ENCODE measurements at places on chromosomes 3 and 15.

GRCh38 chr3:37981348-37981664 is 9.3 kb upstream of the VILL start:
- DNase-seq = no peak

- no peak for DNase-seq
Observed at GRCh38 chr15:41010345-41010744, 57.1 kb downstream of the CHAC1 start.

GRCh38 chr3:35641331-35641730 is 2.0 kb downstream of the ARPP21 start:
- no peak for DNase-seq

GRCh38 chr3:131142580-131142979 is 115.9 kb downstream of the NEK11 start:
- DNase-seq = no peak

DNA sequence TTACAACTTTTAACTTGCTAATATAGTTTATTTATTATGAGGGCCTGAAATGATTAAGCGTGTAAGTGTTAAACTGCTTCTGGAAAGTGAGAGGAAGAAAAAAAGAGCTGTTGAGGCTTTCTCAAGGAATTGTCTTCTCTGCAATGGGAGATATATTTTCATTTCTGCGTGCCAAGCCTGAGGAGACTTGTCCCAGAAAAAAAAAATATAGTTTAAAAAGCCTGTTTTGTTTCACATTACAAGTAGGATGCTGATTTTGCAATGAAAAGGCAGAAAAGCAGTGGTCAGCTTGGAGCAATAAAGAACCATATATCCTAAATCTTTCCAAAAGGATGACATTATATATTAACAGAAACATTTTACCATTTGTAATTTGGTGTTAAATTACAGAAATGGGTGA is 115.5 kb downstream of the GMNC start:
- DNase-seq = no peak

- DNase-seq = no peak
Observed at GRCh38 chr15:40992241-40992741, 39.0 kb downstream of the CHAC1 start.

DNA sequence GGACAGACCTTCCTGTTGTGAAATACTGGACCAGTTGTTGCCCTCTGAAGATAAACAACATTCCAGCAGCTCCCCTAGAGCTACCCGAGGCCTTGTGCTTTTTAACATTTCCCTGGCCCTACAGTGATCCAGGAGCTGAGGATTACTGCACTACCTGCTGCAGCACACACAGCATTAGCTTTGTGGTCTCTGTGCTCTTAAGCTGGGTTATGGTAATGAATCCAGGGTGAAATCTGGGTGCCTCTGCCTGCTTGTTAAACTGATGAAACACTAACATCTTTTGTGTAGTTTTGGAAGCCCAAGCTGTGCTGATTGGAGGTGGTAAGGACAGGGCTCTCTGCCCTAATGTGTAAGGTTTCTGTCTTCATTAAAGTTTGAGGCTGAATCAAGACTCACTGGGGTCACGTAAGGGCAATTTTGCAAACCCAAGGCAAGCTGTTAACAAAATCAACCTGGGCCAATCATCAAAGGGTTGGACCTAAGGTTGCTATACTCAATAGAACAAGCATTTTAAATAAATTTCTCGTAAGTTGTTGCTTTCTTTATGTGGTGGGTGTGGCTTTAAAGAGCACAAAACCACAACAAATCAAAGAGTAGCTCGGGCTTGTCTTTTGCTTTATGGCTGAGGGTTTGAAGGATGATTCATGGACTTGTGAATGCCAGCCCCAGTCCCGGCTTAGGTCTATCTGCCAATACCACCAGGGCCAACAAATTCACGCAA is 183.9 kb downstream of the TPRG1 start:
- peak; percentile 15 for DNase-seq

GRCh38 chr3:122767540-122768372 is 25.9 kb downstream of the HSPBAP1 start:
- DNase-seq = no peak

DNA sequence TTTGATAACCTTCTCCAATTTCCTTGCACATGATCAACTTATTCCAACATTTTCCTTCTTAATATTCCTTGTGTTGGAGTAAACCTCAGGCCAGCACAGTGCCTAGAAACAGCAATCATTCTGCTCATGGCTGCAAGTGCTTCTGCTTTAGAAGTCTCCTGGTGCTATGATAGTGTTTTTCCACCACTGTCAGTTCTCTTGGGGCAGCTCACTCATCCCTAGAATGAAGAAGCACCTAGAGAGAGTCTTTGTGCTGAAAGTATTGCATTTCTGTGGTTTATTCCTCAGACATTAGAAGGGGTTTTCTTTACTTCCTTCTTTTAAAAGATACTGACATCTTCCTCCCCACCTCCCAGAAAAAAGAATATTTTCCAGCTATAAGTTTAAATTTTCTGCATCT is 183.5 kb downstream of the RYR3 start:
- DNase-seq = no peak

DNA sequence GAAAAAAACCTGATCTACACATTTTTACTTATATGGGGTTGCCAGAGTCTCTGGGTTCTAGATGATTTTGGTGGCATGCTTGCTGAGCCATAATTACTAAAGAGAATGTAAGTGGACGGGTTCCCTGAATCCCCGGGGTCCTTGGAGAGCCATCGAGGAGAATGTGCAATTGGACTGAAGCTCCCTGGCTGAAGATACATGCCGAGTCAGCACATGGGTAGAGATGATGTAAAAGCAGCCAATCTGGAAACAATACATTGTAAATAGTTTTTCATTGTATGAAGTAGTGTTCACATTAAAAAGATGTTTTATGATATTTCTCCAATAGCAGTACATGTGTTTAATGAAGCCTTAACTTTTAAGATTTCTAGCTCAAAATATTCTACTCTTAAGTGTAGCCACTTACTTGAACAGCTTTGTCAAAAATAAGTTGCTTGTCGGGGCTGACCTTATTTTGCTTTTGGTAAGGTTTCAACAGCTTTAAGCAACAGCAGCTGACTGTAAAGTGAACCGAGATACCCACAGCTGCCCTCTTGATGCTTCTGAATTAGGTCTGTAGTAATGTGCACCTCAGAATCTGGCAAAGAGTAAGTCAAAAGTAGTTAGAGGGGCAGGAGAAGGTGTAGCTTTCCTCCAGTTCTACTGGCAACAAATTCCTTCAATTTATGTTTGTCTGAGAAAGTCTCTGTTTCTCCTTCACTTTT is 205.7 kb downstream of the PLCL2 start:
- no peak for DNase-seq

- DNase-seq = no peak
Observed at GRCh38 chr3:100540791-100541334, 48.4 kb downstream of the TMEM45A start.

DNA sequence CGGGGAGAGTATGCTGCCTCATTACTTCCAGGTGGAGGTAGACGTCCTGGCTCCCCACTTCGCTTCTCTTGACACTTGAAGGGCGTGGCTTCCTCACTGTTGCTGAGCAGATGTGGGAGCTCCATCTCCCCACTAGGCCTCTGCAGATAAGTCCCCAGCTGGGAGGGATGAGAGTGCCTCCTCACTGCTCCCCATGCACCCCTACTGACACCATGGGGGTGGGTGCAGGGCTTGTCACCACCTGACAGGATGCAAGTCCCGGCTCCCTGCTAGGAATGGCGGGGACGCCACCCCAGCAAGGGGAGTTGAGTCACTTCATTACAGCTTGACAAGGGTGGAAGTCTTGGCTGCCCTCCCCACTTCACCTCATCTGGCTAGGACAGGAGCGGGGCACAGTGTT is 36.8 kb upstream of the ATG7 start:
- DNase-seq = no peak

DNA sequence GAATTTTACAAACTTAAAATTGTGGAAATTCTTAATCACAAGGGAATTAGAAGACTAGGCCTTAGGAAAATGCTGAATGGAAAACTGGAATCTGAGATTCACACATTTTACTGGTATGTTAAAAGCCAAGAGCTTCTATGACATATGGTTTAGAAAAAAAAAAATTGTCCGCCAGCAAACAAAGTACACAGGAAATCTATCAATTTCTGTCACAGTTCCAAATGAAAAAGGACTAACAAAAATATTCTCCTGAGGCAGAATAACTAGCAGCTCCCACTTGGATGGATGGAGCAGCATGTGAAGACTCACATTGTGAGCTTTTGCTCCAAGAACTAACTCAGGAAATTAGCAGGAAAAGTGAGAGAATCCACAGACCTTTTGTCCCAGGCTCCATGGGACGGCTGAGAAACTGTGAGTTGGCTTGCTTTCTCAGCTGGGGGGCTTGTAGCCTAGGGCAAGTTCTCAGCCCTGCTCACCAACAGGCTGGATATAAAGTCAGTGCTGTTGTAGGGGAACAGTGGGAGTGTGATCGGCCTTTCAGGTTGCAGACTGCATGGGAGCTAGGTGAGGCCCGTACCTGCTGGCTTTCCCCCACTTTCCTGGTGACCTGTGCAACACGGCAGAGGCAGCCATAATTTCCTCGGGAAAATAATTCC is 731.1 kb upstream of the SGO1 start:
- no peak for DNase-seq

DNA sequence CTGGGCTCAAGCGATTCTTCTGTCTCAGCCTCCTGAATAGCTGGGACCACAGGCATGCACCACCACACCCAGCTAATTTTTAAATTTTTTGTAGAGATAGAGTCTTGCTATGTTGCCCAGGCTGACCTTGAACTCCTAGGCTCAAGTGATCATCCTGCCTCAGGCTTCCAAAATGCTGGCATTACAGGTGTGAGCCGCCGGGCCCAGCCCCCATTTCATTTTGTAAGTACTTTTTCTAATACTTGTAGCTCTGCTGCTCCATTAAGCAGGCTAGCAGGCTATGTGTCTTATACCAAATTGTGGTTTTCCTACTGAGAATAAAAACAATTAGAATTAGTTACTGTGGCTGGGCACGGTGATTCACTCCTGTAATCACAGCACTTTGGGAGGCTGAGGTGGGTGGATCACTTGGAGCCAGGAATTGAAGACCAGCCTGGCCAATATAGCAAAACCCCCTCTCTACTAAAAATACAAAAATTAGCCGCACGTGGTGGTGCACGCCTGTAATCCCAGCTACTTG is 22.4 kb downstream of the NIPA1 start:
- DNase-seq = no peak

GRCh38 chr3:55584716-55585368 is 97.7 kb upstream of the WNT5A start:
- DNase-seq = no peak

DNA sequence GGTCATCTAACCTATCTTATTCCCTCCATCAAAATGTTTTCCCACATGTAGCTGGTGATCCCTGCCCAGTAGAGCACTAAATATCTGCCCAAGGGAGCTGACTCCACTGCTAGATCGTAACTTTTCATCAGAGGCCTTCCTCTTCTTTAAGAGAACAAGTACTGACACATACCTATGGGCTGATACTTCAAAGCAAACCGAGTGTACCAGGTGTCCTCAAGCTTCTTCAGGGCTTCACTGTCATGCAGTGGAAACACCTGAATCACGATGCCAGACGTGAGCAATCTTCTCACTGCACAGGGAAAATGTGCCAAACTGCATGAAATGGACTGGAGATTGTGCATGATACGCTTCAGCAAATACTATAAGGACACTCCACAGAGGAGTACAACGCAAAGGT is 41.6 kb downstream of the ANO10 start:
- DNase-seq = no peak

DNA sequence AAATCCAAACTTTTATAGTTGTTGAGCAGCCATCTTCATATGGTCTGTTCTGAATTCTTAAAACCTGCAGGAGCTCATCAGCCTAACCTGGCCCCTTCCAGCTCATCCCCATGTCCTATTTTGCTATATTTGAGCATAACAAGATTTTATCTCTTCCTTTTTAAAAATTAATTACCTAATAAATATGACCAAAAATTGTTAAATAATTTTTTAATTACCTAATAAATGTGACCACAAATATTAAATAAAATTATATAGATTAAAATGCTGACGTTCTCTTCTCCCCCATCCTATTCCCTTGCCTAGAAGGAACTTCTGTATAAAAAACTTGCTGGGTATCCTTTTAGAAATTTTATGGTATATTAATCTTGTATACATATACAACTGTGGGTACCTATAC is 43.7 kb downstream of the OXNAD1 start:
- DNase-seq = no peak

DNA sequence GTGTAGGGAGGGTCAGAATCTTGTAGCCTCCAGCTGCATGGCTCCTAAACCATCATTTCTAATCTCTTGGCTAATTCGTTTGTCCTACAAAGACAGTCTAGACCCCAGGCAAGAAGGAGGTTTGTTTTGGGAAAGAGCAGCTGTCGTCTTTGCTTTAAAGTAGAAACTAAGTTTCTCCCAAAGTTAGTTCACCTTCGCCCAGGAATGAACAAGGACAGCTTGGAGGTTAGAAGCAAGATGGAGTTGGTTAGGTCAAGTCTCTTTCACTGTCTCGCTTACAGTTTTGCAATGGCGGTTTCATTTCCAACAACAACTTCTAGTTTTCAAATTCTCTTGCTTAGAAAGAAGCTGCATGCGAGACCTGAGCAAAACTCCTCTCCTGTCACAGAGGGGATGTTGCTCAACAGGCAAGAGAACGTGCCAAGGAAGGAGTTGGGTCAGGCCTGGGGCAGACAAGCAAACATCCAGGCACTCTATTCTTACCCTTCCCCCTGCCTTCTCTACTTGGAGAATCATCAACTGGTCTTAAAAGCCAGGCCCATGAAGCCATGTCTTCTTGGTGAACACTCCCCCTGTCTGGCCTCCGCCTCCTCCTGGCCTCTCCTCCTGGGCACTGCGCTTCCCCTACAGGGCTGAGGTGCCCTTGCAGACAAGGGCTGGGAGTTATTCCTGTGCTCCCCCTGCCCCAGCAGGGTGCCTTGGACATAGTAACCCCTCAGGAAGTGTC is 57.6 kb downstream of the TMEM44 start:
- DNase-seq = no peak

DNA sequence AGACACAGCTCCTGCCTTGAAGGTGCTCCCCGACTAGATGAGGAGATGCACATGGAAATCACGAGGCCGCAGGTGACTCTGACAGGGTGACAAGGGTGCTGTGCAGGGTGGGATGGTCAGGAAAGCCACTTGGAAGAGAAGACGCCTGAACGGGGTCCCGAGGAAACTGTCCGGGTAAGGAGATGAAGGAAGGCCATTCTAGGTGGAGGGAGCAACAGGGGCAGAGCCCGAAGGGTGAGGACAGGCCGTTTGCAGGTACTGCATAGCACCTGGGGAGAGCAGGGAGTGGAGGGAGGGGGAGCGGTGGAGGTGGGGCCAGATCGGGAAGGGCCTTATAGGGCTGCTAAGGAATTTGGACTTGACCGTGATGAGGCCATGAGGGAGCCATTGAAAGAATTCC is 105.6 kb upstream of the DLG1 start:
- DNase-seq = no peak

DNA sequence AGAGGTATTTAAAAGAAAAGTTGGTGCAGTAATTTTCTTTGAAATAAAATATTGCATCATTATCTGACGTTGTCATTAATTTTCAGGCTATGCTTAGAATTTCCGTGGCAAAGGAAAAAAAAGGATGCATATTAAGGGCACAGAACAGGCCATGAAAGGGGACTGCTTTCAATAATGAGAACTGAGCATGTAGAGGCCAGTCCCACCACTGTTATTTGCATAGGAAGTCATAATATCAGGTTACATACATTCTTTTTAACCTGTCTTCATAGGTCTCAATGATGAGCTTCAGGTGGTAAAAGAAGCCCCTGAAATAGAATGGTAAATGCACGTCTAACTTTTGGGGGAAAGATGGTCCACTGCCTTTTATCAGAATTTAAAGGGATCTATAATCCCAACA is 272.1 kb upstream of the ALCAM start:
- DNase-seq = no peak

GRCh38 chr3:163817015-163817414 is 1261.3 kb downstream of the SI start:
- no peak for DNase-seq
